Amniotic stem cell (primary cell): ENCODE measurements at places on chromosomes 11 and 22.

DNA sequence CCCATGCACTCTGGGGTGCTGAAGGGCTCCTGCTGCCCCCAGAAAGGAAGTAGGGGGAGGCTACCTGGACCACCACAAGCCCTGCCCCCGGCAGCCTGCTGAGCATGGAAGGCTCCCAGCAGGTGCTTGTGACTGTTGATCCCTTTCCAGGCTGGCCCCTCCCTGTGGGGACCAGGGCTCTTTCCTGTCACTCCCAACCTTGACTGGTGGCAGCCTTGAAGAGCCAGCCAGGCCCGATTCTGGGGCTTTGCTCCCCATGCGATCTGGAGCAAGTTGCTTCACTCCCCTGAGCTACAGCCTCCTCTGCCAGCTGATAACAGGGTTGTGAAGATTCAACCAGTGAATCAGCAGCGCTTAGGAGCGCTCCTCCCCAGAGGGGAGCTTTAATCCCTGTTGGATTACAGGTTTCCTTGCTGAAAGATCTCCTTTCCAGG, 4.6 kb upstream of the CST6 start:
- DNase-seq = no peak

DNA sequence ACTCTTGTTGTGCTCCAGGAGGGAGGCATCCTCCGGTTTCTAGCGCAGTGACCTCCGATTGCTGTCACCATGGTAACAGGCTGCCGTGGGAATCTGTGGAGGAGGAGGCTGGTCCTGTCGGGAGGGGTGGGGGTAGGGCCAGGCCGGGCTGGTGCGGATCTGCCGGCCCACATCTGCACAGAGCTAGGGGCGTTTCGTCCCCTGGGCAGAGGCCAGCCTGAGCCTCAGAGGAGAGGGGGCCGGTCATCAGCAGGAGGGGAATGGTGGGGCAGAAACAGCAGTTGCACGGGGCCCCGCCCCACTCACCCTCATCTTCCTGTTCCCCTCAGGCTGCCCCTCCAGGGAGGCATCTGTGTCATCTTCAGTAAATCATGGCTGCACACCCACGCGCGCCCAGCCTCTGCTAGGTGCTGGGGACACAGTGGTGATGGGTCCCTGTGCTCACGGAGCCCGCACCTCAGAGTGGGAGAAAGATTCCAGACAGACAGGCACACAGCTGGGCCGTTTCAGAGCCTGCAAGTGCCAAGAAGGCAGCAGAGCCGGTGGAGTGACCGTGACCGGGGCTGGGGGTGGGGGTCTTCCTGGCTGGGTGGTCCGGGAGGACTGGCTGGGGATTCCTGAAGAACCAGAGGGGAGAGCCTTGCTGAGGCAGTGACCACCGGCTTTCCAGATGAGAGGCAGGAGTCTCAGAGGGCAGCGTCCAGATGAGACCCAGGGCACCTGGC, 120.5 kb downstream of the CACNA1I start:
- DNase-seq = no peak

- no peak for DNase-seq
Measured at GRCh38 chr11:32204751-32205150, 113.9 kb downstream of the RCN1 start.

GRCh38 chr11:88402192-88402715, 64.7 kb upstream of the CTSC start:
- no peak for DNase-seq

GRCh38 chr11:72070491-72070890, 9.9 kb downstream of the NUMA1 start:
- no peak for DNase-seq

- no peak for DNase-seq
Measured at GRCh38 chr11:69122326-69122629, 33.5 kb upstream of the SMIM38 start.

GRCh38 chr11:47551086-47551485, 1.8 kb downstream of the CELF1 start:
- DNase-seq = no peak

- no peak for DNase-seq
Measured at GRCh38 chr22:46122980-46123693, 27.2 kb upstream of the PPARA start.

DNA sequence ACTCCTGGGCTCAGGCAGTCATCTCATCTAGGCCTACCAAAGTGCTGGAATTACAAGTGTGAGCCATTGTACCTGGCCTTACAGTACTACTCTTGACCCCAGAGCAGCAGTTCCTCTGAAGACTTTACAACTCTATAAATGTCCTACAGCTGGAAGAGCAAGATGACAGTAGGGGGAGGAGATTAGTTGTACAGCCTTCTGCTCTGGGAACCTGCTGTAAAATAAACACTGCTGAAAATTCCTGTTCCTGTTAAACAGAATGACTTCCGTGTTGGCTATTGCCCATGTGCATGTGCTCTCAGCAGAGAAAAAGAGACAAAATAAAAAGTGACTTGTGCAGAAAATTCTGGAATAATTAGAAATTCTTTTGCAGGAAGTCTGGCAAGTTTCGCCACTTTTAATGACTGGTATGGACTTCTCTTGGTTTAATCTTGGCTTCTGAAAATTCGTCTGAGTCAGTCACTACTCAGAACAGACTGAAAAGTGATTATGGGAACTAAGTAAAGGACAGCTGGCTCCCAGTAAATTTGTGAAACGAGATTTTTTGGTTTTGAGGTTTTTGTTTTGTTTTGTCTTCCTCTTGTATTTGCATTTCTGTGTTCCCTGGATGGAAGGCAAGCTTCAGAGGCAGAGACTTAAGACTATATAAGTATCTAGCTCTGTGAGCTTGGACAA, 955.7 kb downstream of the DLG2 start:
- DNase-seq = no peak

DNA sequence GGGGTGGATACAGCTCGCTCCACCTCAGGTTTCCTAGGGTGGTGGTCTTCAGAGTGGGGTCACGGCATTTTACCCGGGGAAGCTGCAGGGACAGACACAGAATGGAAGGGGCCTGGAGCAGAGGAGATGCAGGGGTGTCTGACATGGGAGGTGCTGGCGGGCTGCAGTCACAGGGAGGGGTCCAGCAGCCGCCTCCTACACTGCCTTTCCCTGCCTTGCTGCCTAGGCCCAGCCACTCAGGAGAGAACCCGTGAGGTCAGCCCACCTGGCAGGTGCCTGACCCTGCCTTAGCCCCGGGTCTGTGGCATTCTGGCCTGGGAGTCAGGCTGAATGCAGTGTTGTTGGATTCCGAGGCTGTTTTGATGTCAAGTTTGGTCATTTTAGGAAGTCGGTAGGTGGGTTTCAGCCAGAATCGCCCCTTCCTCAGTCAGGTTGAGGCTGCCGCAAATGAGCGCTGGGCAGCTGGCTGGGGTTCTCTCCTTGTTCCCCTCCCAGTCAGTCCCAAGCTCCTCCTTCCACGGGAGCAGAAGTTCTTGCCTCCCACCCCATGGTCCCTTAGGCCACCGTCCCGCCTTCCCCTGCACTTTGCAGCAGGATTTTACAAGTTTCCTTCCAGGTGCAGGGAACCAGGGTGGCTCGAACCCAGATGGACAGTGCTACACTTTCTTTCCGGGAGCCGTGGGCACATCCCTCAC, 294.5 kb downstream of the TBC1D22A start:
- no peak for DNase-seq

- DNase-seq = no peak
Measured at GRCh38 chr11:2698386-2699184, 1.2 kb downstream of the KCNQ1OT1 start.

- DNase-seq = no peak
Measured at GRCh38 chr11:33915526-33915925, 23.6 kb upstream of the LMO2 start.

GRCh38 chr11:127632546-127632945, 632.0 kb upstream of the KIRREL3 start:
- no peak for DNase-seq

DNA sequence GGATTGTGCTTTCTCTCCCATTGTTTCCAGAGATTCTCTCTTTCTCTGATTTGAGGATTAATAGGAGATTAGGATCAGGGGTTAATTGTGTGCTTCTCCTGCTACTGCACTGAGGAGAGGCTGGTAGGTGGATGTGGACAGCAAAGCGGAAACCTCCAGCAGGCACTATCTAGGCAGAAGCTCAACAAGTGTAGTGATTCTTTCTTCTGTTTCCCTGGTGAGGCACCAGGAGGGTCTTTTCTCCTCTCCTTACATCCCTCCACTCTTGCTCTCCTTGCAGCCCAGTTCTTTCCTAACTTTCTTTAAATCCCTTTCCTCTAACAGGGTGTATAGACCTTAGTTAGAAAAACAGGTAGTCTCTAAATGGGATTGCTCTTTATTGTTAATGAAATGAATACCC, 1.9 kb upstream of the ZBTB16 start:
- no peak for DNase-seq

DNA sequence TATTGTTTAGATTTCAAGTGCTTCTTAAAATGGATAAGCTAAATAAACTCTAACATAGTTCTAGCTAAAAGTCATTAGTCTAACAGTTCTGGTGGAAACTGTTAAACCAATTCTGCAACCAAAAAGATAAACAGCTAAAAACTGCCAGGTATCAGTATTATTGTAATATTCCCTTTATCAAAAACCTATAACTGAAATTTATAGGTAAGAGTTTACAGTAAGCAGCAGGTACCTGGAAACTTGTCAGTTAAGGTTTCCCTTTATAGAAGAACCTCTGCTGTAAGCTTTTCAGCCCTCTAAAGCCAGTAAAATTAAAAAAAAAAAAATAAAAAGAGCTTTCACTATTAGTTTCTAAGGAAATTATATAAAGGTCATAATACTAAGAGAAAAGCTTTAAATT, 61.0 kb downstream of the LIF start:
- DNase-seq = no peak

GRCh38 chr11:36452236-36452940, 57.7 kb downstream of the TRAF6 start:
- no peak for DNase-seq

DNA sequence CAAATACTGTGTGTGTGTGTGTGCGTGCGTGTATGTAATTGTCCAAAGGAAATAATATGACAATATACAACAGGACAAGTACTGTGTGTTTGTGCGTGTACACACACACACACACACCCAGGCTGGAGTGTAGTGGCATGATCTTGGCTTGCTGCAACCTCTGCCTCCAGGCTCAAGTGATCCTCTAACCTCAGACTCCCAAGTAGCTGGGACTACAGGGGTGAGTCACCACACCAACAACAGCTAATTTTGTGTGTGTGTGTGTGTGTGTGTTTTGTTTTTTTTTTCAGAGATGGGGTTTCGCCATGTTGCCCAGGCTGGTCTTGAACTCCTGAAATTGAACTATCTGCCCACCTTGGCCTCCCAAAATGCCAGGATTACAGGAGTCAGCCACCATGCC, 61.5 kb downstream of the NUP98 start:
- no peak for DNase-seq

GRCh38 chr11:19713196-19714021, 772 bp downstream of the NAV2 start:
- DNase-seq = no peak

GRCh38 chr11:87299041-87299481, 261.3 kb downstream of the TMEM135 start:
- DNase-seq = no peak

- DNase-seq = no peak
Measured at GRCh38 chr11:76728778-76729177, 54.4 kb upstream of the TSKU start.

DNA sequence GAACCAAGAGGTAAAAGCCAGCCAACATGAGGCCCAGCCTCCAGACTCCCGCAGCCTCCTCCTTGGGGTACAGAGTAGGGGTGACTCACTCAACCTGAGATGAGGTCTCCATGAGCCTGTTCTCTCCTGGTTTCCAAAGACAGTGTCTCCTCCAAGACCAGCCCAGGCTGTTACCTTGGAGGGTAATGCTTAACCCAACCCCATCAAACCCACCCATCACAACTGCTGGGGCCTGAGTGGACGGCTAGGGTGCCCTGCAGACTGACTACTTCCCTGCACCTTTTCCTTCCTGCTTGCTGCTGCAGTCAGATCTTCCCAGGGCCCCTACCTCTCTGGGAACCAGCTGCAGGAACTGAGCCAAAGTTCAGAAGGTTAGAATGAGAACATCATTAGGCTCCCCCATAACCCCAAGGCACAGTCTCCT, 5.1 kb upstream of the NOL12 start:
- DNase-seq = no peak

DNA sequence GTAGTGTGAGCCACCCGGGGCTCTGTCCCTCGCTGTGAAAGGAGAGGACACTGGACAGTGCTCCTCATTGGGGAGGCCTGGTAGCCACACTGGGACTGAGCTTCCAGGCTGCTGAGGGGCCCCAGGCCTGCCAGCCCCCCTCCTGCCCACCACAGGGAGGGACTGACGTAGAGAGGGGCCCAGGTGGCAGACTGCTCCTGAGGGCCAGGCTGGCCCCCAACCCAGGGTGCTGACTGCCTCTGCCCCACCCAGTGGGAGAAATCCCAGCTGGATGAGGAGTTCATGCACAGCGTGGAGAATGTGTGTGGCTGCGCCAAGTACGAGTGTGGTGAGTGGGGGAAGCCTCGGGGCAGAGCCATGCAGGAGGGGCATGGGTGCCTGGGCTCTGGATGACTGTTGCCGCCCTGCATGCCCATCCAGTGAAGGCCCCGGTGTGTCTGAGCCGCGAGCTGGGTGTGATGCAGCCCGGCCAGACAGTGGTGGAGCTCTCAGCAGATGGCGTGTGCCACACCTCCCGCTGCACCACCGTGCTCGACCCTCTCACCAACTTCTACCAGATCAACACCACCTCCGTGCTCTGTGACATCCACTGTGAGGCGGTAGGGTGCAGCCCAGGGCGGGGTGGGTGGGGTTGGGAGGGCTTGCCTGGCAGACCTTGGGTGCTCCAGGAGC, 78.7 kb upstream of the MYOD1 start:
- no peak for DNase-seq

DNA sequence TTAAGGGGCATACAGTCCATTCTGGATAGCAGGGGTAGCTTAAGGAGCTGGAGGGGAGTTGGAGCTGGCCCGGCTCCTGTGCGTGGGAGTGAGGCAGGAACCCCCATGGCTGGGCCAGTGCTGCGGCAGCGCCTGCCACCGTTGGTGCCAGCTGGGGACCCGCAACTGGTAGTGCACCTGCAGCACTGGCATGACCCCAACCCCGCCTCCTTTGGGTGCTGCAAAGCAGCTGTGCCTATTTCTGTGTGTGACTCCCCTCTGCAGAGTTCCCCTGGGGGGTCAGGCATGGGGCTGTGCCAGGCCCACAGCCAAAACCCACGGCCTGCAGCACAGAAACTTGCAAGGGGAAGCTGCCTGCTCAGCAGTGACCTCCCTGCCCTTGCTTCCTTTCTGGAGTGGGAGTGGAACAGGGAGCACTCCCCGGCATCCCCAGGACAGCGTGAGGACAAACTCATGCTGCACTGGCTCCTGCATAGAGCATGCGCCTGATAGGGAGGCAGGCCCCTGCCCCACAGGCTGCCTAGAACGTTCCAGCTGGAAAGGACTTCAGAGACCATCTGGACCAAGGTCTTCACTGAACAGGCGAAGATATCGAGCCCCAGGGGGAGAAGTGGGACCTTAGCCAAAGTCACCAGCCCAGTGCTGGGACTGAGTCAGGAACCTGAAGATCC, 26.2 kb upstream of the RAB1B start:
- no peak for DNase-seq
